ENCODE measurements at places on chromosomes 5 and 9. TPM values are rescaled to one million over a fixed set of nuclear protein-coding genes. Genes with fewer than 3 reads are reported as not detected.

DNA sequence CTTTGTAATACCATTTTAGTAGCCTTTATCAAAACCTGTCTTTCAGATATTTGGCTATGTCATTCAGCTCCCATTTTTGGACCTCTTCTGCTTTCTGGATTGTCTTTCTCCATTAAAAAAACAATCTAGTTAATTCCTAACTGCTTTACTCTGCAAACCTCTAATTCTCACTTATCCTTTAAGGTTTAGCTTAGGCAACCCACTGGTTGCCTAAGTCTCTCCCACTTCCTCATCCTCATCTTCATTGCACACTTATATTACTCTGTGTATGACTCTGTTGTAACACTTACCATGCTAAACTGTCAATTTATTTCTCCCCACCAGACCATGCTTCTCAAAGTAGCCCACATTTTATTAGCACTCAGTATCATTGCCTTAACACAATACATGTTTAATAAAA lies 205.0 kb upstream of the DMRTA1 start:
- DNase-seq: no peak

DNA sequence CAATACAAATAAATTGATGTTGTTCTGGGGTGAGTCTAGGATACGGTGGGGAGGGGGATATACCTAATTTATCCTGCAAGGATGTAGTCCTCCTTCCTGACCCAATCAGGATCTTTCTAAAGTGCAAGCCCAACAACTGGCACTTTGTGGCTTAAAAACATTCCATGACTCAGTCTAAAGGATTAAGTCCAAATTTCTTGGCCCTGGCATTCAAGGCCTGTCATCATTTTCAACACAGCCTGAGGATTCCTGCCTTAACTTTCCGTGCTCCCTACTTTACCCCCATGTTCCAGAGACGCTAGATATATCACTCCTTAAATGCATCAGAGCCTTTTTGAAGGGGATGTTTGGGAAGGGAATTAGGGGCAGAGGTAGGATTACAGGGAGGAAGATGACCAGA lies 1.0 kb downstream of the FAM221B start:
- no peak for DNase-seq

GRCh38 chr5:25618821-25619220 lies 974.0 kb upstream of the CDH10 start:
- no peak for DNase-seq

The PDE6A gene
- not detected for total RNA-seq

Measured in kidney epithelial cell (primary cell).